ENCODE measurements at places on chromosomes 4 and X.

- DNase-seq, result no peak
Observed at GRCh38 chrX:124348182-124348581, 1.8 kb downstream of the SH2D1A start.

- DNase-seq, result no peak
Observed at GRCh38 chrX:151996347-151996746, 21.9 kb upstream of the GABRE start.

DNA sequence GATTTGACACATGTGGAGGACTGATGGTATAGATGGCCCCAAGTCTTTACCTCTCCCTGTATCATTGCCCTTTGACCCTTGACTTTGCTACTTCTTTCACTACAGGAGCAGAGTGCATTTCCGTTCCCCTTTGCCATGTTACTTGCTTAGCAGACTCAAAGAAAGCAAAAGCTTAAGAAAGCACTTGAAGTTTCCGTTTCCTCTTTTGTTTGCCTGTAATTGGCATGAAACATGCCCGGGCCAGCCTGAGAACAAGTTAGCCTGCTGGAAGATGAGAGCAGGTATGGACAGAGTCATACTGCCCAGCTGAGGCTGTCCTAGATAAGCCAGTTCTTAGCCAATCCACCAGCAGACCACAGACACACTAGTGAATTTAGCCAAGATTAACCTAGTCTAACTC is 206.0 kb downstream of the BCOR start:
- no peak for DNase-seq

DNA sequence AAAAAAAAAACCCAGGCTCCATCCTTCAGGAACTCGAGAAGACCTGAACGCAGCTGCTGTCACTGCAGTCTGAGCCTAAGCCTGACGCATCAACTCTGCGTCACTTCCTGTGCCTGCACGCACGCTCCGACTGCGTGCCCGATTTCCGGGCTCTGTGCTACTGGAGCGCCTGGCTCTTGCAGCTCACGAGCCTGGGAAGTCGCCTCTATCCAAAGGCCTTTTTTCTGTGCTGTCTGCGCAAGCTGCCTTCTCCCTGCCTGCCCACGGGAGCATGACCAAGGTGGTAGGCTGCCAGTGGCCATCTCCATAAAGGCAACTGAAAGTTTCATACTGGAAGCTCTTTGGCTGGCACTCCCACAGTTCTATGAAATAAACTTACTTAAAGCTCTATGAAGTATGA is 9.9 kb upstream of the GASK1B start:
- DNase-seq, result no peak

DNA sequence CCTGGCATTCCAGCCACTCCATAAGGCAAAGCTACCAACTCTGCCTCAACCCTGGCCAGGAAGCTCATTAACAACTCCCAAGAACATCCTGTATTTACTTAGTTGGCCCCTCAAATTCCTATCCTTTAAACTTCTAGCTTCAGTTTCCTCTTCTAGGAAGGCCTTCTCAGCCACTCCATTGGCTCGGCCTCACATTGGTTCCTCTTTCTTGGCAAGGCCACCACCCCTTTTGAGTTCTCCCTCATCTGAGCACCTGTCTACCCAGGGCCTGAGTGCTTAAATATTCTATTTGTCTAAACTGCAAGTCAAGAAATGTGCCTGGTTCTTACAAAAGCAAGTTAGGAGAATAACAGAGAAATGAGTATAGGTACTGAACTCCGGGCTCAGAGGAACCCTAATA is 10.0 kb downstream of the SMC1A start:
- DNase-seq, result no peak

GRCh38 chrX:5595570-5595969 is 633.1 kb downstream of the NLGN4X start:
- DNase-seq, result no peak

- DNase-seq, result no peak
Observed at GRCh38 chr4:53776141-53776540, 184.9 kb upstream of the LNX1 start.

DNA sequence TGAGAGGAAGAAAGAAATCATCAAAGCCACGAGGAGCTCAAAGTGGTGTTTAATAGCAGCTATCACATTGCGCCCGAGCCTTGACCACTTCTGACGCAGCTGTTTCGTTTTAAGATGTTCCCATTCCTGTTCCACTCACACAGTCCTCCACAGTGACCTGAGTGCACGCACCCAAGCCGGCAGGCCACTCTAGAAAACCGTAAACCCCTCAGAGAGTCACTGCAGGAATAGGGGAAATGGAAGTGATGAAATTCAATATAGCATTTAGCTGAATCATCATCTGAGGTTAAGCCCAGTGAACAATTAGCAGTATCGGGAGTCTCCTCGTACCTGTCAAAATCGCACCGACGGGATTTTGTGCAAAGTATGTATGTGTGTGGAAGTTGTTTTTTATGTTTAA is 17.9 kb upstream of the HAND2 start:
- no peak for DNase-seq

GRCh38 chrX:103565752-103566151 is 19.6 kb upstream of the TCEAL4 start:
- DNase-seq, result no peak
